Neural crest cell (in vitro differentiated cells): ENCODE measurements at places on chromosomes 3 and 15.

DNA sequence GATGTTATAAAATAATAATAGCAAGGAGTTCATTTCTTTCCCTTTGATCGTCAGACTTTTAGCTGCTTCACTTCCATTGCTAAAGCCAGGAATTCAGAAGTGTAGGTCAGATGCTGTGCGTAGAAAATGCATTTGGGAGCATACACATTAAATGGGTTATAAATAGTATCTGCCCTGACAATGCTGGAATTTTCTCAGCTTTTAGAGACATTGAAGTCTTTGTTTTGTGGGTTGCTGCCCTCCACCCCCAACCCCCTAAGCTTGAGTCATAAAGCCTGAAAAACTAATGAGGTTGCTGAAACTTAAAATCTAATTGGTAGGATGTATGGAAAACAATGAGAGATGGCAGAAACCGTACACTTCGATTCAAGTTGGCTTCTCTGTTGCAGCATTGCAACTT is 81.9 kb downstream of the MITF start:
- no peak for DNase-seq

DNA sequence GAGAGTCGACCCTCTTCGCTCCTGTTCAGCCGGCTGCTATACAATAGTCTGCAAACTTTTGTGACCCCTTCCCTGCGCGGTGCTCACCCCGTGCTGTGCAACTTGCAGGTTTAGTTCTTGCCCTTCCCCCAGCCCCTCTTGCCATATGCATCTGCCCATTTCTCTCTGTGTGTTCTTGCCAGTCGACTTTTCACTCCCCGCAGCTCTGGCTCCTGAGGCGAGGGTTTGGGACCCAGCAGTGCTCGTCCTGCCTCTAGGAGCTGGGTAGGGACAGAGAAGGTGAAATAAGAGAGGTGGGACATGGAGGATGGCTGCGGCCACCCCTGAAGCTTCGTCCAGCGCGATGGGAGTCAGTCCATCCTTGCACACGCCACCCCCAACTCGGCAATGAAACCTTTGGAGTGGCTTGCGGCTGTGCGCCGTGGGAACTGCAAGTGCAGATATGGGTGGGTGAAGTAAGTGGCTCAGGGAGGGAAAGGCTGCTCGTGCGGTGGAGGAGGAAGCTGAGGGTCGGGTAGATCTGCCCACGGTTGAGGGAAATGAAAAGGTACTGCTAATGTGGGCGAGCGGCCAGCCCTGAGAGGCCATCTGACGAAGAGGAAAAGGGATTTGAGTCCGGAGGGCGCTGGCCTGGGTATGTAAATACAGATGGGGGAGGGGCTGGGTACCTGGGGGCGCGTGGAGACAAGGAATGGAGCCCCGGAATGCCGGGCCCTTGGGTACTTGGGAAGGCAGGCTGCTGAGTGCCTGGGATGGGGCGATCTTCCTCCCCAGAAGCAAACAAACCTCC is 1.0 kb downstream of the LRRC3B start:
- no peak for DNase-seq

GRCh38 chr3:191254098-191254873 is 55.2 kb downstream of the OSTN start:
- DNase-seq = no peak

GRCh38 chr15:65828585-65828984 is 36.5 kb upstream of the DENND4A start:
- DNase-seq = no peak

DNA sequence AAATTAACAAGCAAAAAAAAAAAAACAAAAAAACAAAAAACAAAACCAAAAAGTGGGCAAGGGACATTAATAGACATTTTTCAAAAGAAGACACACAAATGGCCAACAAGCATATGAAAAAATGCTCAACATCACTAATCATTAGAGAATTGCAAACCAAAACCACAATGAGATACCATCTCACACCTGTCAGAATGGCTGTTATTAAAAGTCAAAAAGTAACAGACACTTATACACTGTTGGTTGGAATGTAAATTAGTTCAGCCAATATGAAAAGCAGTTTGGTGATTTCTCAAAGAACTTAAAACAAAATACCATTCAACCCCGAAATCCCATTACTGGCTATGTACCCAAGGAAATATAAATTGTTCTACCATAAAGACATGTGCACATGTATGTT is 222.4 kb upstream of the CD96 start:
- DNase-seq = no peak

GRCh38 chr3:101279765-101280385 is 40.5 kb downstream of the IMPG2 start:
- DNase-seq = no peak

GRCh38 chr15:32824777-32825176 is 107.0 kb downstream of the GREM1 start:
- no peak for DNase-seq

DNA sequence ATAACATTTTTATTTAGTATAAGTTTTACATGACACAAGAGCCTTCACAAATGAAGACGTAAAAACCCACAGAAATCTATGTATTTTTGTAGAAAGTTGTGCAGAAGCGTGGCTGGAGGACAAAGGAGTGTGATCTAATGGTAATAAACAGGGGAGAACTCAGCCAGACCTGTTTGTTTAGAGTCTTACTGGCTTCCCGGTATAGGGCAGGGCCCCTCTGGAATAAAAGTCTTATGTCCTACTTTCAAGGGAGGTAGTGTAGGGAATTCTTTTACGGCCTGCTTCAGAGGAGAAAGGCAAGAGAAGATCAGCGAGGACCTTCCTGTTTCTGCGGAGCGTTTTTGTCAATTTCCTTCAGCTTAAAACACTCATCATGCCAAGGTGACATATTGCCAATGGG is 103.6 kb downstream of the TGFBR2 start:
- DNase-seq = no peak

DNA sequence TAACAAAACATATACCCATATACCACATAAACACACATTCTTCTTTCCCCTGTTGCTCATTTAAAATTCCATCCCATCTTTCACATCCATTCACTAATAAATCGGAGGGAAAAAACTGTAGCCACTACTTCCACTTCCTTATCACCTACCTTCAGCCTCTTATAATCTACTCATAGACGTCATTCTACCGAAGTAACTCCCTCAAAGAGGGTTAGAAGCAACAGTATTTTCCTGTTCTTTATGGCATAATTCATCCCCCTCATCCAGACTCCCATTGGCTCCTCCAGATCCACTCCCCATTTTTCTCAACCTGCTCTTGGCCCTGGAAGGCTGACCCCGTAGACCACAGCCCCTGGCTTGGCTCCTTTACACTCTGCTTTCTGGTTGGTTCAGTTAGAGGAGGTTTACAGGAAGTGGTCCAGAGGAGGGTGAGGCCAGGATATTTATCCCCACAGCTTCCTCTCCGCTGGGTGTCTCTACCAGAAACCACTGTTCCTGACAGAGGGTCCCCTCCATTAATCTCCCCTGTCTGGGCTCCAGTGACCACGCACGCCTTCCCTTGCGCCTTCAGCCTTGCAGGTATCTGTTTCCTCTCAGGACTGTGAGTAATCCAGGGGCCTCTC is 46.3 kb downstream of the FMN1 start:
- DNase-seq = no peak

- no peak for DNase-seq
Observed at GRCh38 chr15:99478977-99479376, 86.8 kb upstream of the MEF2A start.

- DNase-seq = no peak
Observed at GRCh38 chr3:182811269-182811596, 17.9 kb downstream of the ATP11B start.

DNA sequence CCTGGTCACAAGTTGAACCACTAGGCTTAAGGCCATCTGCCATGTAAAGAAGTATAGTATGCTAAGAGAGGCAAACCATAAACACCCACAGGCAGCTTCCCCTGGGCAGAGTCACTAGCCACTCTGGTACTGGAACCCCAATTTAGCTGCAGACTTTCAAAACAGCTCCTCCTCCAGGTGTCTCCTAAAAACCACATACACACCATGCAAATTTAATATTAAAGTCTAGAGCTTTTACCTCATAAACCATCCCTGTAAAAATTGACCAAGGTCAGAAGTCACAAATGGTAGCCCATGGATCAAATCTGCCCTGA is 99.1 kb upstream of the STT3B start:
- no peak for DNase-seq

- DNase-seq = no peak
Observed at GRCh38 chr3:105158286-105158685, 208.4 kb upstream of the ALCAM start.

DNA sequence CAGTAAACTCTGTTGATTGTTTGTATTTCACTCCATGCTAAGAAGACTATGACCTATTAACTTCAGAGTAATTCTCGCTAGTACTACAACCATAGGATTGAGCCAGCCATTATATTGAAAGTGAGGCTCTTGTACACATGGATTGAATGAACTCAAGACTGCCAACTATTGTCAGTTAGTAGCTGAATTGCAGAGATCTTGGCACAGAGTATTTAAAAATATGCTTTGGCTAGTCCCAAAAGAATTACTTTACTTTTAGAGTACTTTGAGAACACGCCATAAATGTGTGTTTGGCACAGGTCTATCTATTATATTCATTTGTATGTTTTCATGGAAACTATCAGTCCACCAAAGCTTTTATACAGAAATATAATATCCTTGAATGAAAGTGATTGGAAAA is 226.7 kb upstream of the DCBLD2 start:
- DNase-seq = no peak

DNA sequence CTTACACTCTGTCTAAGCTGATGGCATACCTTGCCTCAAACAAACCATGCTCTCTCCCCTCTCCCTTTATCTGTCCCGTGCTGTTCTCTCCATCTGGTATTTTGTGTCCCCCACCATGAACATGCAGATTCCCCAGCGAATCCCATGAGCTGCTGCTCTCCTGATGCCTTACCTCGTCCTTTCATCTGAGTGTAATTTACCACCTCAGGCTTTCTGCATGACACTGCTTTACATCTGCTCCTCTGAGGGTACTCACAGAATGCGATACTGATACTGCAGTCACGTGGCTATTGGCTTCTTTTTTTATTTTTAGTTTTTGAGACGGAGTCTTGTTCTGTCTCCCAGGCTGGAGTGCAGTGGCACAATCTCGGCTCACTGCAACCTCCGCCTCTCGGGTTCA is 341.7 kb downstream of the PTPRG start:
- DNase-seq = no peak

DNA sequence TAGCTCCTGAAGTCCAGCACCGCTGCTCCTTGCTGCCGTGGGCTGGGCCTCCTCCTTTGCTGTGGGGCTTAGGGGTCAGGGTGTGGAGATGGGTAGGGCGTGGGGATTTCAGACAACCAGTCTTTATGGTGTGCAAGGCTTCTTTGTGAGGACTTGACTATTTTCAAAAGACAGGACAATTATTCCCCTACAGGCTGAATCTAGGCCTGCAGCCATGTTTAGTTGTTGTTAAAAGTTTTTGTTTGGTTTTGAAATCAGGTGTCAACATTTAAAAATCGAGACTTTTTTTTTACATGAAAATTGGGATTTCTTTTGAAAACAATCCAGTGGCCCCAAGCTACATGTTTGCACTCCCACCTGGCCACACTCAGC is 10.6 kb downstream of the RPL32 start:
- DNase-seq = no peak

GRCh38 chr15:47293466-47294162 is 423.7 kb upstream of the SEMA6D start:
- DNase-seq = no peak

DNA sequence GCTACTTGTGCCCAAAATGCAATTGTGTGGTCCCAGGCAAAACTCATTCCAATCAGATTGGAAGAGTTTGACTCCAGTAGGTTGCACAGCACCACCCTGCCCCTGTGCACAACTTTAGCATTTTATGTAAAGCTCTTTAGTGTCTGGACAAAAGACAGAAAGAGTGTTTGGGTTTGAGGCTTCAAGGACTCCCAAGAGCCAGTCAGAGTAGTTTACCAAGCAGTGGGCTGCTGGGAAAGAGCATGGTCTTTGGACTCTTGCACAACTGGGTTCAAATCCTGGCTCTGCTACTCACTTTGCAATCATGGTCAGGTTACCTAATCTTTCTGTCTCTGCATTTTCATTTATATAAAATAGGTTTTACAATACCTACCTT is 75.8 kb upstream of the UMPS start:
- no peak for DNase-seq

DNA sequence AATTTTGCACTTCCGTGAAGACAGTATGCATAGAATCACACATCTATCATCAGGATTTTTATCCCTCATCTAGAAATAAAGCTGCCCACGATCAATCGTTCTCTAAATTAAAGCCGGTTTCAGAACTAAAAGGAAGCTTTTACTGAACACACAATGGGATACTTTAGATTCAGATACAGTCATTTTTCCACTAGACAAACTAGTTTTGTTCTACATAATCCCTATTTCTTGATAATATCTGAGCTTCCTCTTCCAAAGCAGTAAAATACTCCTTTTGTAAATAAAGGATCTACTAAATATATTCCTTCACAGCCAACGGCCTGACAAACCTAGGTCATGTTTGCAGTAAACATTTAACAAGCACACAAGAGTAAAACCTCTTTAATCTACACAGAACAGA is 2.0 kb upstream of the GANC start:
- no peak for DNase-seq

DNA sequence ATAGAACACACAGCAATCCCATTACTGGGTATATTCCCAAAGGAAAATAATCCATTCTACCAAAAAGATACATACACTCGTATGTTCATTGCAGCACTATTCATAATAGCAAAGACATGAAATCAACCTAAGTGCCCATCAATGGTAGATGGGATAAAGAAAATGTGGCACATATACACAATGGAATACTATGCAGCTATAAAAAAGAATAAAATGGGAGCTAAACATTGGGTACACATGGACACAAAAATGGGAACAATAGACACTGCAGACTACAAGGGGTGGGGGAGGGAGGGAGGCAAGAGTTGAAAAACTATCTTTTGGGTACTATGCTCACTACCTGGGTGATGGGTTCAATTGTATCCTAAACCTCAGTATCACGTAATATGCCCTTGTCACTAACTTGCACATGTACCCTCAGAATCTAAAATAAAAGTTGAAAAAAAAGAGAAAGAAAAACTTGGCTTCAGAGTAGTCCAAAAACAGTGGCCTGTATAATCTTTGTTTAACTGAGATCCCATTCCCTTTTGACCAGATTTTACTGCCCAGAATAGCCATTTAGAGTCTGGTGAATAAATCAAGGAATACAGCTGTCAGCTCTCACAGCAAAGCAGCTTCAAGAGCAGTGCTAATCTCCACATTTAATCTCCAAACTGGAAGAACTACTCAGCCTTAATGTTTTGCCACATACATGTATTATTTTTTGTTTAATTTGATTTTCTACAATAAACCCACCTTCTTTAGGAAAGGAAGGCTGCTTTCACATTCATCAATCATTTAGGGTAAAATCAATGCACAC is 54.5 kb upstream of the XRN1 start:
- DNase-seq = no peak

DNA sequence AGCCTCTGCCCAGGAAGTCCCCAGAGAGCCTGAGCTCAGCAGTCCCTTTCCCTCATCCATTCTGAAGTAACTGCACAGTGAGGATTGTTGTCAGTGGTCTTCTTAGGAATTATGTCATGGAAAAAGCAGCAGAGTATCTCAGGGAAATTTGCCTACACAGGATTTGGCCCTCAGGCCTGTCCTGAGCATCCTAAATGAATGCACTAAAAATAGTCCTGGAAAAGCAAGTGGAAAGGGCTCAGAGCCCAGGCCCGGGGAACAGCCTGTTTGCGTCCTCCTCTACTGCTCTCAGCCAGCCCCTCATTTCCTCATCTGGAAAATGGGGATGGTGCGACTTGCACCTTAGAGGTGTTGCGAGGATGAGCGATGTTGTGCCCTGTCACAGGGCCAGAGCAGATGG is 21.6 kb downstream of the LYSMD4 start:
- no peak for DNase-seq
